ENCODE measurements at places on chromosomes 3 and 15.

GRCh38 chr15:34280193-34280592, 55.4 kb downstream of the EMC4 start:
- H3K4me3 ChIP-seq: no peak overlapping the region
- no peak for DNase-seq
- H3K36me3 ChIP-seq: no peaks in the 10 kb centered on the region
- peak overlapping the region; percentile 59 for H3K27ac ChIP-seq

DNA sequence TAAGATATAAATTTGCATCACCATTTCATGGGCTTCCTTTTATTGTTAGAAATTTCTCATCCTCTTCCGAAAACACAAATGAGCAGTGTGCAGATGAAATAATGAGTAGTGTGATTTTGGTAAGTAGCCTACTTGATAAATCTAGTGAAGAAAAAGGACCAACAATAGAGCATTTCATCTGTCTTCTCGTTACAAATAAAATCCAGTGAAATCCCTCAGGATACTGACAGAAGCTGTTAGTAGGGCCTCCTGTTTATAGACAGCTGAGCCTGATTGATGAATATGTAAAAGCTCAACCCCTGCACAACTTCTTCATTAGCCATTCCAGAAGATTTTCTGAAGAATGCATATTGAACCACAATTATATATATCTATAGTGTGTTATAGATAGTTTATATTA, 363.7 kb upstream of the EPHA6 start:
- no peak for DNase-seq
- no peaks in the 10 kb centered on the region for H3K27me3 ChIP-seq
- H3K4me3 ChIP-seq: no peak overlapping the region
- no peaks in the 10 kb centered on the region for H3K4me1 ChIP-seq
- H3K36me3 ChIP-seq: no peaks in the 10 kb centered on the region

DNA sequence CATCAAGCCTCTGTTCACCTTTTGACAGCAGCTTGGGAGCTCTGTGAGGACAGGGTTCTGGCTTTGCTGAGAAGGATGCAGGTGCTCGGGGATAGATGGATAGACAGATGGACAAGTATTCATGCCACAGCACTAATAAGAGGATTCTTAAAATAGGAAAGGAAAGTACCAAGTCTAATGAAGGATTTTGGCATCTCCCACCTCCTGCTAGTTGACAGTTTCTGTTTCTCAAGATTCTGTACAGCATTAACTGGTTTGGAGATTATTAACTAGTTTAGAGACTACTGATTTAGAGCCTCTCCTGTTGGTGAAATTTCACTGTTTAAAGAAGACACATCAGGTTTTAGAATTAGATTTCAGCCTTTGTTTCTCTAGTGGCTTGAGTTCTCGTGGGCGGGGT, 152.3 kb downstream of the CACNA1D start:
- no peak overlapping the region for H3K27ac ChIP-seq
- peaks cover 17% of the 10 kb centered on the region for H3K27me3 ChIP-seq
- H3K36me3 ChIP-seq: no peaks in the 10 kb centered on the region
- H3K4me3 ChIP-seq: no peak overlapping the region

DNA sequence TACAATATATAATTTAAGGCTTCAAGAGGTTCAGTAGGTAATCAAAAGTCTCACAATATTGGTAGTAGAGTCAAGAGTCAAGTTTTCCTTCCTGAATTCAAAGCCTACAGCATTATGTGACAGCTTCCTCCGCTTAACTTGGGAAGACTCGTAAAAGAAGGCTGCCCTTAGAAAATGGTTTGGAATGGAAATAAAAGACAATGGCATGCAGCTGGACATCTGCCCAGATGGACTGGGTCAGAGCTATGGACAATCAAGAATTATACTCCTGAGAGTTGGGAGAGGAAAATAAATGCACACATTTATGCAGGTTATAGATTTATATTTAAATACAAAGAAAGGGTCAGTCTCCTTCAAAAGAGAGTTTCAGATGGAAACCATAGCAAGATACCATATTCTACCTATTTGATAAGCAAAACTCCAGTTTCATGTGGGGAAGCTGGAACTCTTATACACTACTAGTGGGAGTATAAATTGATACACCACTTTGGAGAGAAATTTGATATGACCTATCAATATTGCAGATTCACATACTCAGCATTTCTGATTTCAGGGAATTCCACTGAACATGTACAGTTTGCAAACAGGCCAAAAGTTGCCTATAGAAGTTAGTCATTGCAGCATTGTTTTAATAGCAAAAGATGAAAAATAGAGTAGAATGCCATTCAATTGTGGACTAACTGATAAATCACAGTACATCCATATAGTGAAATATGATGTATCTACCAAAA, 6.1 kb downstream of the CRYBG3 start:
- H3K36me3 ChIP-seq: no peaks in the 10 kb centered on the region
- no peak for DNase-seq
- peaks cover 83% of the 10 kb centered on the region for H3K4me1 ChIP-seq
- H3K27ac ChIP-seq: no peak overlapping the region
- H3K27me3 ChIP-seq: no peaks in the 10 kb centered on the region

DNA sequence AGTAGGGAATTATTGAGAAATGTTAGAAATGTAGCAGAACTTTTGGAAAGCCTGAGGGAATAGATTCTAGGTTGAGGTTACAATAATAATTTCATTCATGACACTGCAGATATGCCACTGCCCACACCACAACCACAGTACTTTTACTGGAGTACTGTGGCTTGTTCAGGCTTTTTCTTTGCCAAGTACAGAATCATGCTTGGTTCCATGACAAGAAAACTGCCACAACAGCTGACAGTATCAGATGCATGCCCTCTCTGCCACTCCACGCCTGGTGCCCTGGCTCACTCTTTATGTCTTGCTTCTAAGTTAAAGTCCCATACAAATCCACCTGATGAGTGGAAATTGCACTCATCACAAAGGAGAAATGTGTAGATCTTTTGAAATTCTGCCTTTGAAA, 398.6 kb downstream of the ZIC1 start:
- H3K4me3 ChIP-seq: no peak overlapping the region
- peaks cover 3% of the 10 kb centered on the region for H3K4me1 ChIP-seq
- no peak for DNase-seq
- no peaks in the 10 kb centered on the region for H3K36me3 ChIP-seq
- no peaks in the 10 kb centered on the region for H3K27me3 ChIP-seq

GRCh38 chr3:52402706-52403270, 42.1 kb downstream of the SEMA3G start:
- no peaks in the 10 kb centered on the region for H3K27me3 ChIP-seq
- DNase-seq: peak; percentile 7
- H3K4me3 ChIP-seq: no peak overlapping the region
- no peak overlapping the region for H3K27ac ChIP-seq
- peaks cover 24% of the 10 kb centered on the region for H3K4me1 ChIP-seq

DNA sequence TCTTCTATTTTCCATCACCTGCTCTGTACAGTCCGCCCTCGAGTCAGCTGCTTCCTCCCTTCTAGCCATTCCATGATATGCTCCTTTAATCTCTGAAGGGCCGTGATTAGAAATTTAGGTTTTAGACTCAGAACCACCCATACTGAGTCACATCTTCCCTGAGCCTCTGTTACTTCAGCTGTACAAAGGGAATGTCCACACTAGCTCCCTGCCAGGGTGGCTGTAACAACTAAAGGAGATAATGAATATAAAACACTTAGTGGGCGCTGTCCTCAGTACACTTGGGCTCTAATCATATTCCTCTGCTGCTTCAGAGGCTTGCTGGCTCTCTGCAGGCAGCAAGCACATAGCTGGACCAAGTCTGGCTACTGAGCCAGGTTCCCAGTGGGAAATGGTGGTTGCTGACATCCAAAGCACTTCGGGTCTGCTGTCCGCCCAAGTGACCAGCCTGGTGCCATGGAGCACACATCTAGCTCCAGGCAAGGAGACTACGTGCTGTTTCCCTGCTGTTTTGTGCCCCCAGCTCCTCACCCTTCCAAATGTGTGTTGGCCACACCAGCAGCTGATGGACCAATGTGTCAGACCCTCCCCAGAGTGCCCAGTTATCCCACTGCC, 901 bp upstream of the CHST14 start:
- H3K27me3 ChIP-seq: no peaks in the 10 kb centered on the region
- peaks cover 28% of the 10 kb centered on the region for H3K4me1 ChIP-seq
- H3K36me3 ChIP-seq: peaks cover 27% of the 10 kb centered on the region
- DNase-seq: no peak

DNA sequence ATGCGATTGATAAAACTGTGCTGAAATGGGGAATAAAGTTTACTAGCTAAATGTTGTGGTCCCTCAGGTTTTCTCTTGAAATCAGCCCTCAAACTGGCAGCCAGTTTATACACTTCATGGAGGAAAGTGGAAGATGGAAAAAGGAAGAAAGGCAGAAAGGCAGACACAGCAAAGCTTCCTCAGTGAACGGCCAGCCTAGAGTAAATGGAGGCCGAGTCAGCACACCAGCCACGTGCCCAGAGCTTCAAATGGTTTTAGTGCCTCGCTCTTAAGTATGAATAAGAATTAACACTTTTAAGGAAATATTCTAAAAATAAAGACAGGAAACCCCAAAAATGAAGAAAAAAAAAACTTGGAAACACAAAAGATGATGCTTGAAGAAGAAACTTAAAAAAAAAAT, 48.3 kb downstream of the GNB4 start:
- H3K27me3 ChIP-seq: no peaks in the 10 kb centered on the region
- H3K27ac ChIP-seq: no peak overlapping the region
- DNase-seq: no peak

- DNase-seq: peak; percentile 33
- H3K4me1 ChIP-seq: no peaks in the 10 kb centered on the region
- peaks cover 96% of the 10 kb centered on the region for H3K36me3 ChIP-seq
- H3K27ac ChIP-seq: no peak overlapping the region
These were observed 23.8 kb downstream of the VPS39 start for GRCh38 chr15:42184296-42184695.

GRCh38 chr15:34241376-34242330, 16.8 kb downstream of the EMC4 start:
- peaks cover 83% of the 10 kb centered on the region for H3K36me3 ChIP-seq
- H3K27me3 ChIP-seq: no peaks in the 10 kb centered on the region
- H3K4me3 ChIP-seq: no peak overlapping the region
- no peak overlapping the region for H3K27ac ChIP-seq

GRCh38 chr3:33883951-33884561, 85.6 kb downstream of the PDCD6IP start:
- peaks cover 10% of the 10 kb centered on the region for H3K4me1 ChIP-seq
- DNase-seq: peak; percentile 25
- H3K4me3 ChIP-seq: peak overlapping the region; percentile 46
- H3K27ac ChIP-seq: no peak overlapping the region
- H3K27me3 ChIP-seq: no peaks in the 10 kb centered on the region

- no peaks in the 10 kb centered on the region for H3K27me3 ChIP-seq
- peak overlapping the region; percentile 87 for H3K27ac ChIP-seq
- no peak for DNase-seq
- H3K4me3 ChIP-seq: peak overlapping the region; percentile 64
- no peaks in the 10 kb centered on the region for H3K36me3 ChIP-seq
These were observed 9.4 kb upstream of the KIF7 start for GRCh38 chr15:89664441-89665350.

DNA sequence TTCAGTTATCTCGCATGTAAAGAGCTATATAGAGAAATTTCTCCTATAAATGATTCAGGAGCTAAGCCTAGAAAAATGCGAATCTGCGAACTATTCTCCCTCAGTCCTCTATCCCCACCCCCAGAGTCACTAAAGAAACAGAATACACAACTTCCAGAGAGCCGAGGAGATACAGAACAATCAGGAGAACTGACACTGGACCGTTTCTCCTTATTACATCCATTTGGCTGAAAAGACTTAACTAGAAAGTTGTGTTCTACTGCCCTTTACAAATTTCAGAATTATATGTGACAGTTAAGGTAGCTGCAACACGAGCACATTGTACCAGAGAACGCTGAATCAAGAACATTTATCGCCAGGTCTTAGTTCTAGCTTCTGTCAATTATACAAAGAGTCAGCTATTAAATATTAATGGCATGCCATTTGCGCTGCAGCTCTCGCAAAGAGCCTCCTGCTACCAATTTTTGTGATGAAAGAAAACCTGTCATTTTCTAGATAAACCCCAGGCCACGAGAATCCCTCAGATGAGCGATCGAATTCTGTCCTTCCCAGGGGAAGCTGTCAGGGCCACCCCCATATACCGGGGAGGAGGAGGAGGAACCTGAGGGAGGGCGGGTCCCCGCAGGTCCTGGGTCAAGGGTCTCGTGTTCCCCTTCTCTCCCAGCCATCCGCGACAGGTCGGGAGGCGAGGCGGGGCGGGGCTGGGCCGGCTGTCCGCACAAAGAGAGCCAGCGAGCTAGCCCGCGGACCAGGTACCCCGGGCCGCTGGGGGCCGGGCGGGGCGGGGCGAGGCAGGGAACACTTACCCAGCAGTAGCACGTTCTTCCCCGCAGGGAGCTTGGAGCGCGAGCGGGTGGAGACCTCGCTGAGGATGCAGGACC, 878 bp downstream of the DYNC1LI1 start:
- peaks cover 68% of the 10 kb centered on the region for H3K4me1 ChIP-seq
- DNase-seq: peak; percentile 61
- H3K27me3 ChIP-seq: no peaks in the 10 kb centered on the region
- H3K4me3 ChIP-seq: peak overlapping the region; percentile 96
- peak overlapping the region; percentile 99 for H3K27ac ChIP-seq
- H3K36me3 ChIP-seq: peaks cover 6% of the 10 kb centered on the region

GRCh38 chr3:12591997-12592715, 35.3 kb downstream of the MKRN2 start:
- H3K27me3 ChIP-seq: no peaks in the 10 kb centered on the region
- peaks cover 88% of the 10 kb centered on the region for H3K36me3 ChIP-seq
- H3K4me3 ChIP-seq: no peak overlapping the region
- peak overlapping the region; percentile 79 for H3K27ac ChIP-seq

DNA sequence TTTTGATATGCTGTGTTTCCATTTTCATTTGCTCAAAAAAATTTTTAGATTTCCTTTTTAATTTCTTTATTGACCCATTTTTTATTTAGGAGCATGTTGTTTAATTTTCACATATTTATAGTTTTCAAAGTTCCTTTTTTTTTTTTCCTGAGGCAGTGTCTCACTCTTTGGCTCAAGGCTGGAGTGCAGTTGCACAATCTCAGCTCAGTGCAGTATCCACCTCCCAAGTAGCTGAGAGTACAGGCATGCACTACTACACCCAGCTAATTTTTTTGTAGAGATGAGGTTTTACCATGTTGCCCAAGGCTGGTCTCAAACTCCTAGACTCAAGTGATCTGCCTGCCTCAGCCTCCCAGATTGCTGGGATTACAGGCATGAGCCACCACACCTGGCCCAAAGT, 36.2 kb downstream of the PFN2 start:
- H3K27ac ChIP-seq: no peak overlapping the region
- peaks cover 6% of the 10 kb centered on the region for H3K36me3 ChIP-seq
- H3K27me3 ChIP-seq: no peaks in the 10 kb centered on the region
- DNase-seq: peak; percentile 33
- H3K4me3 ChIP-seq: no peak overlapping the region

GRCh38 chr3:148229107-148229506, 468.6 kb upstream of the AGTR1 start:
- no peak overlapping the region for H3K27ac ChIP-seq
- no peak for DNase-seq
- H3K27me3 ChIP-seq: no peaks in the 10 kb centered on the region
- H3K4me1 ChIP-seq: no peaks in the 10 kb centered on the region
- H3K4me3 ChIP-seq: no peak overlapping the region

GRCh38 chr15:38623744-38624143, 59.1 kb upstream of the RASGRP1 start:
- H3K4me3 ChIP-seq: no peak overlapping the region
- peak; percentile 40 for DNase-seq
- H3K27ac ChIP-seq: peak overlapping the region; percentile 66

- H3K27me3 ChIP-seq: no peaks in the 10 kb centered on the region
- H3K36me3 ChIP-seq: no peaks in the 10 kb centered on the region
- H3K4me1 ChIP-seq: peaks cover 63% of the 10 kb centered on the region
- no peak for DNase-seq
- H3K27ac ChIP-seq: peak overlapping the region; percentile 33
These were observed 159.8 kb upstream of the NR2E3 start for GRCh38 chr15:71650603-71651002.

Measured in left ventricle myocardium inferior (tissue), 1 donor.